ENCODE measurements at places on chromosomes 1 and 21.

DNA sequence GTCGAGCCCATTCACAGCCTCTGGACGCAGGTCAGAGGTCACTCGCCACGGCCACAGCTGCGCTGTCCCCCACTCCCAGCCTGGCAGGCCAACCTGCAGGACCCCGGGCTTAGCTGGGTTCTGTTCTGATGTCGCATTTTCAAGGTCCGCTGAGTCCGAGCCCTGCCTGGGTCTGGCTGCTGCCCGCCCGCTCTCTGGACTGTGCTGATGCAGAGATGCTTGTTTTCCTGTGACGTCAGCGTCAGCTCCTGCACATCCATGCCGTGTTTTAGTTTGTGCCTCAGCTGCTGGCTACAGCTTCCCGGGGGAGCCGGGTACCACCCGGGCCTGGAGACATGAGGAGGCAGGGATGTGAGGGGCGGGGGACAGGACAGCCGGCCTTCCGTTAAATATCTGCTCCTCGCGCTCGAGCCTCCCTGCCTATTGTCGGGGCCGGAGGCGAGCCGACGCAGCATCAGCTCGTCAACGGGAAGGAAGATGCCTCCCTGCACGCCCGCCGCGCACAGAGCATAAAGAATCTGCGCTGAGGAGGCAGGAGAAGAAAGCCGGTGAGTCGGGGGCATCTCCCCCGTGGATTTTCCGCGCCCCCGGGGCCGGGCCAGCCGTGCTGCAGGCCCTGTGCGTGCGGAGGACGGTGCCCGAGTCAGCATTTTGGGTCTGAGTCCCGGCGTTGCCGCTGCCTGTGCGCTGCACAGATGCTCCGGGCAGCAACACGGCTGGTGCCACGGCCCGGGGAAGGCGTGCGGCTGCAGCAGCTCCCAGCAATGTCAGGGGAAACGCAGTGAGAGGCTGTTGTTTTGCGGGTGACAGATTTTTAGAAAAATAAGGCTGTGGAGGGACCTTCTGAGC lies 23.4 kb downstream of the PRKCZ start:
- DNase-seq, result peak; percentile 12

DNA sequence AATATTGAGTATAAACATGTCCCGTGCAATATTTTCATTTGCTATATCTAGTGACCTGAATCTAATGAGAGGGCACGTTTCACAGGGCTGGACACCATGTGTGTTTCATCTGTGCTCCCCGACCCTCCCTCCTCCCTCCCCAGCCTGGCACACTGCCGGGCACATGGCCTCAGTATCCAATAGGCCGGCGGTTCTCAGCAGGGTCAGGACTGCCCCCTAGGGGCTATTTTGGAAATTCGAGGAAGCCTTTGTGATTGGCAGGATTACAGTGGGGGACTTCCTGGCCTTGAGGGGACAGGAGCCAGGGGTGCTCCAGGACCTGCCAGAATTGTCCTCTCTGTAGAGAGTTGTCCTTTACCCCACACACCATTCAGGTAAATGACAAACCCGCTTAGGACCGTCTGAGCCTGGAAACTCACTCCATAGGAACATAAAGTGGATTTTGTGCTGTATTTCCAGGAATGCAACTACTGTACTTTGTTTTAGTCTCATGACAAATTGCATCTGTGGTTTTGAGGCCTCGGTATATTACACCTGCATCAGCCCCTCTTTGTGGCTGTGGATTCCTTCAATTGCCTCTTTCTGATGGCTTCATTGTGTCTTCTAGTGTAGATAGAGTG lies 109.5 kb upstream of the SIM2 start:
- DNase-seq, result peak; percentile 35

DNA sequence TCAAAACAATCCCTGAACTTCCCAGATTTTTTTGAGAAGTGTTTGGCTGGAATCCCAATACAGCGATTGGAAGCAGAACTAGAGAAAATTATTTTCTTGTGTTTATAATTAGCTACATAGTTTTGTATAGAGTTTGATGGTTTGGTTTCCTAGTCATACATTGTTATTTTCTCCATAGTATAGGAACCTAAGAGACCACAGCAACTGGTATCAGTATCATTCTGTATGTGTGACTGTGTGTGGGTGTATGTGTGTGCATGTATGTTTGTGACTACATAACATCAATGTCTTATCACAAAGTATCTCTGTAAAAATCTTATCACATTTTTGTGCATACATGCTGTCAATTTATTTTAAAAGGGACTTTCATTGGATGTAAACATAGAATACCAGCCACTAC lies 780.5 kb downstream of the MRPL39 start:
- DNase-seq, result no peak

DNA sequence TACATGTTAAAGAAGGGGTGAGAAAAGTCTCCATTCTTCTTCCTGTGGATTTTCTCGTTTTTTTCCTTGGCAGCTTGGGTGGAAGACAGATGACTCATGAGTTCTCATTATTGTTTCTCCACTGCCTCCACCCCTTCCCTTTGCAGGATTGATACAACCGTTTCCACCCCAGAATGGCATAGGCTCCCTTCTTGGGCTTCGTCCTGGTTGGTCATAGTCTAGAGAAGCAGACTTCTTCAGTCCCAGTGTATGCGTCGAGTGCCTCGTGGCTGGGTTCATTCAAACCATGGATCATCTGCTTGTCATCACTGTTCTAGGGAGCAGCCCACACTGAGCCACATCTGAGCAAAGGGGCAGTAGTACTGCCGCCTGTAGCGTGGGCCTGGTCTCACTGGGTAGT lies 13.7 kb downstream of the PTGFRN start:
- no peak for DNase-seq

DNA sequence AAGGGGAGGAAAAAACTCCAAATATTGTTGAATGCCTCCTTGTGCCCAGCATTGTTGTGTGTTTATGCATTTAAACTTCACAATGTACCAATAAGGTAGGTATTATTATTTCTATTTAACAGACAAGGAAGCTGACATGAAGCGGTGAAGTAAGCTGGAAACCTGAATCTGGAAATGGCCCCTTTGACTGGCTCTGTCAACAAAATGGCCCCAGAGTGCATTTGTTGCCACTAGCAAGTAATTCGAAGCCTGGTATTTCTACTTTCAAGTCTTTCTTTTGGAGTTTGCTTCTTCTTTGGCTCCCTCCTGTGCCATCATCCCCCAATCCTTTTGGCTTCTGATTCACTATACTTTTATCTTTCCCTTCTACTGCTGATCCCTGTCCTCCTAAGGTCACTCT lies 23.1 kb downstream of the CRYZL1 start:
- no peak for DNase-seq

GRCh38 chr1:243963571-243963970 lies 87.5 kb upstream of the ZBTB18 start:
- DNase-seq, result no peak

DNA sequence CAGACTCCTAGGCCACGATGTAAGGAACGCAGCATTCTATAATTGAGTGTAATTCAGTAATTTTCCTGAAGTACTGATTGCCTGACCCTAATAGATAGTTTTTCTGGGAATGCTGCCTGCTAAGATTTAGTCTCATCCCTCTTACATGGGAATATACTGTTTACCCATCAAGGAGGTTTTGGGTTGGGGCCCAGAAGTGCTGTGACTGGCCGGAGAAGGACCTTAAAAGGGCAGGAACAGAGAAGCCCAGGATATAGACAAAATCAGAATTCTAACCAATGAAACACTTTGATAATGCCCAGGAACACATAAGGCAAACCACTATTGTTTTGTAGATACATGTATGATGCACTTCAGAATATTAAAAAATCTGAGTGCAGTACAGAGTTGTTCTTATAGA lies 111.6 kb downstream of the RGS2 start:
- DNase-seq, result no peak

- DNase-seq, result no peak
These were observed 58.6 kb upstream of the TNR start for GRCh38 chr1:175801979-175802378.

GRCh38 chr1:116316373-116316772 lies 56.7 kb upstream of the ATP1A1 start:
- no peak for DNase-seq

- no peak for DNase-seq
These were observed 4.4 kb downstream of the THEM5 start for GRCh38 chr1:151849126-151849525.

DNA sequence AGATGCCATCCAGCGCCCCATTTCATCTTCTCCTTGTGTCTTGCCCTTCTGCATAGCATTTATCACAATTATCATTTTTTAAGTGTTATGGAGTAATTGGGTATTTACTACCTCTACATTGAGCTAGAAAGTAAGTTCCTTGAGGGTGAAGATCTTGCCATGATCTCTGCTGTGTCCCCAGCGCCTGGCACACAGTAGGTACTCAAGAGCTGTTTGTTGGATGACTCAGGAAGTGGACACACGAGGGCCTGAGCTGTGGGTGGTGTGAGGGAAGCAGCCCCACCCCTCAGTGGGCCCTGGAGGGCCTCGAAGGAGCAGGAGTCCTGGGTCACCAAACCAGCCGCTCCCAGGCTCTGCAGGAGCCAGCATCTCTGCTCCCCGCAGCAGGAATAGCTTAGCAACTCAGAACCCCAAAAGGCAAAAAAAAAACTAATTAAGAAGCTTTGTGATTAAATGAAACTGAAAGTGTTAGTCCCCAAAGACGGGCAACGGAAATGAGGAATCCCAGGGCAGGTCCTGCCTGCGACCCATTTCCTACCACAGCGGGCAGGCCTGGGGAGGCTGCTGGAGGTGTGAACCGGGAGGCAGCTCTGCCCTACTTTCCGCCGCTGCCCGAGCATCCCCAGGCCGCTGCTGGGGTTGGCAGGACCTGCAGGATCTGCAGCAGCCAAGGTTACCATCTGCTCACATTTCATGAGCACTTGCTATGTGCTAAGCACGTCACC lies 87.7 kb downstream of the LACTBL1 start:
- DNase-seq, result no peak

GRCh38 chr1:201145132-201145531 lies 9.1 kb downstream of the TMEM9 start:
- DNase-seq, result no peak

DNA sequence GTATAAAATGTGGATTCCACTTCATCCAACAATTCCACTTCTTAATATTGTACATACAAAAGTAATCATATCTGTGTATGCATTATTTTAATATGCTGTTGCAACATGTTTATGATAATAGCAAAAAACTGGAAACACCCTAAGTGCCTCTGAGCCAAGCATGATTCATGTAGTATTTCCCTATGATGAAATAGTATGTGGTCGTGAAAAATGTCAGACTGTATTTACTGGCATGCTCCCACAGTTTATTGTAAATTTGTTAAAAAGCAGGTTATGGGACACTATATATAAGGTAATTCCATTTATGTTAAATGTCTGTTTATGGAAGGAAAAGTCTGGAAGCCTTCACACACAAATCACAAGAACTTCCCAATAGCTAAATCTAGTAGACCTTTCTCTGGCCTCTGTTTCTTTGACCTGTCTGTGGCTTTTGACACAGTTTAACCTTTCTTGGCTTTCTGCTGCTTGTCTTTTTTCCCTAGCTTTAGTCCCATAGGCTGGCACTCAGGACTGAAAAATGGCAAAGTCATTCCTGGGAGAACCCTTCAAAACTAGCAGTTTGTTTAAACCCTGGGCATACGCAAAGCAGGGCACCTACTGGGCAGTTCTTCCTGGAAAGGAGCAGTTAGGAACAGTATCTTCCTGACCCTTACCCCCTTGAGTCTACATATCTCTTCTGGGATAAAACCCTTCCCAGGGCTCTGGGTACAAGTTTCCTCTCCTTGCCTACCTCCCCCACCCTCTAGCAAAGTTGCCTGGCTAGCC lies 65.4 kb upstream of the ARTN start:
- peak; percentile 25 for DNase-seq

DNA sequence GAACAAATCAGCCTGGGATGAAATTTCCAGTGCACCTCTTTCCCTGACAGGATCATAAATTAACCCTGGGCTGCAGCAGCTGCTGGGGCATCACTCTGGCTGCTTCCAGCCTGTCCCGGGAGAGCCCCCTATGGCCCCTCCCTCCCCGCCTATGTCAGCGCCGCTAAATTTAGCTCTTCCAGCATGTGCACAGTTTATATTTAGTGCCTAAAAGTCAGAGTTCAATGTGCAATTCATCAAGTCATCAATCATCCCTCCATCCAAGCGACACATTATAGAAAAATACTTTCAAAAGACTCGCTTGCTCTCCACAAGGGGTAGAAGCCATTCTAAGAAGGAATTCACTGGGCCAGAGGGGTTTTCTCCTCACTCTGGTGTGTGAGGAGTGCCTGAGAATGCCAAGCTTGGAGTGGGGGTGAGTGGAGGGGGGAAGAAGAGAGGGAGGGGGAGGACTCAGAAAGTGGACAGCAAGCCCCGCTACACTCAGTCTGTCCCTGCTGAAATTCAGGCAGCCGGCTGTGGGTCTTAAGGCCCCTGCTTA lies 37.4 kb downstream of the XCL1 start:
- no peak for DNase-seq

DNA sequence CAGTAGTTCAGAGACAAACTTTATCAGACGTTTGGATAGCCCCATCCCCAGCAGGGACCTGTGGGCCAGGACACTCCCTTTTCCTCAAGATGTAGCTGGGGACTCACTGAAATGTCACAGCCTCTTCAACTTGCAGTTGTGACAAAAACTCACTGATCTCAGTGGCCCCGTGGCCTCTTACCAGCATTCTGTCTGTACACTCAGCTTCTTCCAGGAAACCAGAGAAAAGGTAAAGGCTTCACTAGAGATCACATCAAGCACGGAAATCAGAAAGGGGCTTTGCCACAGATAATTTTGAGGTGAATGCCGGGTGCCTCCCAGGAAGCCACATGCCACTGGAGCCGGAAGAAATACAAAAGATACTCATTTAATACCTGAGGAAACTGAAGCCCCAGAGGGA lies 122.2 kb downstream of the CCDC185 start:
- no peak for DNase-seq

- no peak for DNase-seq
These were observed 28.9 kb upstream of the RGS1 start for GRCh38 chr1:192546596-192547190.

DNA sequence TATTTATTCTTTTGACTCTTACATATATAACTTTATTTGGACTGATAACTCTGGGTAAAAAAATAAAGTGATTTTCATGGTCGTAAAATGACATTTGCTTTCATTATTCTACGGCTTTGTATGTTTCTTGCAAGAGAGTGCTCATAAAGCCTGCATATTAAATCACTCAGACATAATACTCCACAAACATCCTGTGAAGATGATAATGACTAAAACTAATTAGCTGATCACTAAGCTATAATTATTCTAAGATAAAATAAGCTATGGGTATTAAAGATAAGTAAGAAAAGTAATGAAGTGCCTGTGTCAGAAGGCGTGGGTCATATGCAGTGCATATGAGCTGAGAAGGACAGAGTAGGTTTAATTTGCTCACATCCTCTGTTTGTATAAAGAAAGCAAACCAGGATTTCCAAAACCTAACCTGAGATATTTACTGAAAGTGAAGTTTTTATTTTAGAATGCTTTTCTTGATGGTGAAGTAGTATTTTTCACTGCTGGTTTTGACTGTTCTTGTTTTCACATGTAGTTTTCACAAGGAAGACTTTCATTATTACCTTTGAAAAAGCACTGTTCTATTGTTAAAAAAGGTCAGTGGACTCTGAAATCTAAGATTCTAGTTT lies 278.8 kb downstream of the AMY1C start:
- DNase-seq, result no peak

- no peak for DNase-seq
These were observed 37.3 kb upstream of the ACTL8 start for GRCh38 chr1:17717594-17718535.

GRCh38 chr1:7755448-7755847 lies 15.6 kb upstream of the VAMP3 start:
- DNase-seq, result peak; percentile 11
